ENCODE measurements at places on chromosomes 11 and 22.

- DNase-seq, result no peak
Observed at GRCh38 chr11:5247472-5248192, 2.0 kb downstream of the HBG1 start.

DNA sequence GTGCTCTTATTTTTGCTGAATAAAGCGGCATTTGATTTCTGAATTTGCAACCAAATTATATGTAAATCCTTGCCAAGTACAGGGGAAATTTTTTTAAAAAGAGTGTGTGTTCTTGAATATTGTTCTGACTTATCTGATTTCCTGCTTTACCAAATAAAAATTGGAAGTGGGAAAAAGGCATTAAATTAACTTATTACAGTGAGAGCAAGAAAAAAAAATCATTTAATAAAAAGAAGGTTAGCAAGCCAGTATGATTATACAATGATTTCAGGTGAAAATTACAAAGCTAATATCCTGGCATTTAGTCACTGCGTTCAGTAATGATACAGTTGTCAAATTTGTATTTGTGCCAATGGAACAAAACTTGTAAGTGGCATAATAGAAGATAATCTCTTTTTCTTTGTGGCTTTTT, 82.1 kb upstream of the PPARA start:
- DNase-seq, result no peak

DNA sequence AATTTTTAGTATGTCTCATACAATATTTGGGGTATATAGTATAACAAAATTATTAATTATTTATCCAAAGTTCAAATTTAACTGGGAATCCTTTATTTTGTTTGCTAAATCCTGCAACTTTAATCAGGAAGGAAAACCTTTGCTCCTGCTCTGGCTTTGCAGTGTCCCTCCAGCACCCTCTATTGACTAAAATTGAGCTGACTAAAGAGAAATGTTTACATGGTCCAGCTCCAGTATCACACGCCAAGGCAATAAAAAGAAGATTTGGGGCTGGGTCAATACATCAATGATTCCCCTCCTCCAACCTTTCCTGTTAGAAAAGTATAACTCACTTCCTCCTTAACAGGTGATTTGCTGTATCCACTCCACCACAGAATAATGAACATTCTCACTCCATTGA, 153.0 kb upstream of the LRRC4C start:
- DNase-seq, result no peak

DNA sequence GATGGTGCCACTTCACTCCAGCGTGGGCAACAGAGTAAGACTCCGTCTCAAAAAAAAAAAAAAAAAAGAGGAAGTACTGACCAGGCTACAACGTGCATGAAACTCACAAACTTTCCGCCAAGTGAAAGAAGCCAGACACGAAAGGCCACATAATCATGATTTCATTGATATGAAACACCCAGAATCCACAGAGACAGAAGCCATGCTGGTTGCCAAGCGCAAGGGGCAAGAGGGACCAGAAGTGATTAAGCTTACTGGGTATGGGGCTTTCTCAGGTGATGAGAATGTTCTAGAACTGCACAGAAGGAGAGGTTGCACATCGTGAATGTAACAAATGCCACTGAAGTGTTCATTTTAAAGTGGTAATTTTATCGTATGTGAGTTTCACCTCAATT, 60.9 kb downstream of the CELSR1 start:
- no peak for DNase-seq

DNA sequence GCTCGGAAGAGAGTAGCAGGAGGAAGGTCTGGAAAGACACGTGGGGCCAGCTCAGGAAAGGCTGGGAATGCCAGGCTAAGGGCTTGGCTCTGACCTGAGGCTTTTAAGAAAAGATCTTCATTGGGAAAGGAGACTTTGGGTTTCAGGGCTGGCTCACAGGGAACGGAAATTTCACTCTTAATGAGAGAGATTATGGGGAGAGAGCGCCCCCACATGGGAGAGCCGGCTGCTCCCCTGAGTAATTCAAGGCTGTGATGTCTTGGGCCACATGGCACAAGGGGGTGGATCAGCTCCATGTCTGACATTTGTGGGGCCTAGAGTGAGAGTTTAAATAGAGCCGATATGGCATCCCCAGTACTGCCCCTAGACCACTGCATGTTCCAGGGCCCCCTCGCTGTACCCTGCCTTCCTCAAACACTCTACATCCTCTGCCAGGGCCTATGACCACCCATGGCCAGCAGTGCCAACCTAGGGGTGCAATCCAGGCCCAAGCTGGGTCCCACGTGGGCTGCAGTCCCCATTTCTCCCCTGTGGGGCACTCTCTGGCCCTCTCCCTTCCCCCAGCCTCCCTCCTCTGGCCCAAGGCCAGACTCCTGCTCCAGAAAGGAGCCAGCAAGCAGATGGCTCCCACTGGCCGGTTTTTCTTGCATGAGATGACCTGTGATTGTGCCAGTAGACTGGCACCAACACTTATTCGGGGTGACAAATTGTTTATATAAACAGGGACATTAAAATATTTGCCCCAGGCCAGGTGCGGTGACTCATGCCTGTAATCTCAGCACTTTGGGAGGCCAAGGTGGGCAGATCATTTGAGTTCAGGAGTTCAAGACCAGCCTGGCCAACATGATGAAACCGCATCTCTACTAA, 75.2 kb downstream of the ISX start:
- no peak for DNase-seq

GRCh38 chr11:62433904-62434276, 15.1 kb downstream of the SCGB1A1 start:
- peak; percentile 12 for DNase-seq

DNA sequence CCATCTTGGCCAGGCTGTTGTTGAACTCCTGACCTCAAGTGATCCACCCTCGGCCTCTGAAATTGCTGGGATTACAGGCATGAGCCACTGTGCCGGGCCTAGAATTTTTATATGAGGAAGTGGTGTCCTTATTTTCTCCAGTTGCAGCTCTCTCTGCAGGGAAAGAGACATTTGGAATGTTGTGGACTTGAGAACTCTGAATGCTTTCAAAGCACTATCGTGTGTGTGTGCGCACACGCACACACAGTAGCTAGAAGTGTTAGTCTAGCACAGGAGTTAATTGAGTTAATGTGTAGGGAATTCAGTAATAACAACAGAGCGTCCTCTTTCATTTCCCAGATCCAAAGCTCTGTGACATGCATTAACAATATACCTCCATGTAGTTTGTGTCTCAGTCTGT, 164.0 kb upstream of the RASSF10 start:
- no peak for DNase-seq

DNA sequence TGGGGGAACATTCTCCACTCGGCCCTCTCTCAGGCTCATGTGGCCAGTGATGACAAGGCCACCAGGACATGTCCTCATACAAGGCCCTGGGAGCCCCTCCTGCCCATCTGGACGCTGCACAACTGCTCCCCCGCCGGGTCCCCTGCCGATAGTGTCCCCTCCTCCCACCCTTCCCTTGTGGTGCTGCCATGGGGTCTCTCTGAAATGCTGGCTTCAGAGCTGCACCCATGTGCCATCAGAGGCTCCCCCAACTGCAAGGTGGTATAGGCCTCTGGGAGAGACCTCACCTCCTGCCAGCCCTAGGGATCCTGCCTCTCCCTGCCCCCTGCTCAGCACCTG, 113.0 kb downstream of the KCNQ1OT1 start:
- DNase-seq, result no peak

- DNase-seq, result no peak
Observed at GRCh38 chr11:17371614-17372013, 16.8 kb downstream of the KCNJ11 start.

DNA sequence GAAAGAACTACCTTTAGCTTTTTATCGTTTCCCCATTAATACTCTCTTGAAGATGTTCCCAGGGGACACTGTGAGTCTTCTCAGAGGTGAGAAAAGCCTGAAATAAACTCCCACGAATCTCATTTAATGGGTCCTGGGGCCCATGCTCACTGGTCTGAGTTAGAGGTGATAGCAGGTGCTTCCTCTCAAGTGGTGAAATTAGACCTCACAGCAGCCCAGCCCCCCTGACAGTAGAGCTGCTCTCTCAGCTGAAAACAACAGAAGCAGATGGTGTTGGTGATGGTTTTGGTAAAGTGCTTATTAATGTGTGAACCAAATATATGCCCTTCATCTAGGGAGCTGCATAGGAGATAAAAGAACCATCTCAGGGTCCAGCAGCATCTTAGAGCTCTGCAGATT, 76.8 kb upstream of the VPREB1 start:
- DNase-seq, result no peak

DNA sequence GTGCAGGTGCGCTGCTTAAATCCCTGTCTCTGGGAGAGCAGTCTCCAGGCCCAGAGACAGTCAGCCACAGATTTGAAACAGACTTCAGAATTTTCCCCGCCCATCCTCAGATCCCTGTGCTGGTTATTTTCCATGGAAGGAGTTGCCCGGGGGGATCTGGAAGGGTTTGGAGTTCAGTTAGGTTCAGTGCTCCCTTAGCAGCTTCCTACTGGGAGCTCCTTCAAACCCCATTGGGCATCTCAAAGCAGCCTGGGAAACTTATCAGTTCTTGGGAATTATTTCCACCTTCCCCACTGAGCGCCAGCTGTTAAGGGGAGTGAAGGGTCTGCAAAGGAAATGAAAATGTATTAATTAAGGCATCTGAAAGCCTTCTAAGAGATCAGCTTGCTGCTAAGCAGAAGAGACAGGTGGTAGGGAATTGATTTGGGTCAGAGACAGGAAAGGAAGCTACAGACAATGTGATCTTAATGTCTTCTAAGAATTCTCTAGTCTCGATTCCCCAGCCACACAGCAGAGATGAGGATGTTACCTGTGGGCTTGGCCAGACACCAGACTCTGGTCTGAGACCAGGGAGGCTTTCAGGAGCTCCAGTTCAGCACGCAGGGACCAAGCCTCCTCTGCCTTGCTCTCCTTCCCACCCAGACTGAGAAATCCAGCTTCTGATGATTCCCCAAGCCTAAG, 106.2 kb upstream of the TBCEL start:
- no peak for DNase-seq

- no peak for DNase-seq
Observed at GRCh38 chr22:19972652-19973550, 31.3 kb upstream of the TXNRD2 start.

GRCh38 chr22:27632451-27633295, 168.9 kb downstream of the MN1 start:
- no peak for DNase-seq

GRCh38 chr11:101444851-101445250, 139.0 kb downstream of the TRPC6 start:
- no peak for DNase-seq

- DNase-seq, result no peak
Observed at GRCh38 chr11:14471127-14471526, 28.5 kb downstream of the COPB1 start.

- no peak for DNase-seq
Observed at GRCh38 chr11:76459846-76460245, 15.0 kb downstream of the EMSY start.

- DNase-seq, result no peak
Observed at GRCh38 chr22:42829302-42829701, 27.8 kb downstream of the ARFGAP3 start.

Data from naive thymus-derived CD8-positive, alpha-beta T cell (primary cell).